Mesenteric fat pad (tissue), 1 donor: ENCODE measurements at places on chromosomes 2 and 18. TPM values are rescaled to one million over a fixed set of nuclear protein-coding genes. Genes with fewer than 3 reads are reported as not detected.

DNA sequence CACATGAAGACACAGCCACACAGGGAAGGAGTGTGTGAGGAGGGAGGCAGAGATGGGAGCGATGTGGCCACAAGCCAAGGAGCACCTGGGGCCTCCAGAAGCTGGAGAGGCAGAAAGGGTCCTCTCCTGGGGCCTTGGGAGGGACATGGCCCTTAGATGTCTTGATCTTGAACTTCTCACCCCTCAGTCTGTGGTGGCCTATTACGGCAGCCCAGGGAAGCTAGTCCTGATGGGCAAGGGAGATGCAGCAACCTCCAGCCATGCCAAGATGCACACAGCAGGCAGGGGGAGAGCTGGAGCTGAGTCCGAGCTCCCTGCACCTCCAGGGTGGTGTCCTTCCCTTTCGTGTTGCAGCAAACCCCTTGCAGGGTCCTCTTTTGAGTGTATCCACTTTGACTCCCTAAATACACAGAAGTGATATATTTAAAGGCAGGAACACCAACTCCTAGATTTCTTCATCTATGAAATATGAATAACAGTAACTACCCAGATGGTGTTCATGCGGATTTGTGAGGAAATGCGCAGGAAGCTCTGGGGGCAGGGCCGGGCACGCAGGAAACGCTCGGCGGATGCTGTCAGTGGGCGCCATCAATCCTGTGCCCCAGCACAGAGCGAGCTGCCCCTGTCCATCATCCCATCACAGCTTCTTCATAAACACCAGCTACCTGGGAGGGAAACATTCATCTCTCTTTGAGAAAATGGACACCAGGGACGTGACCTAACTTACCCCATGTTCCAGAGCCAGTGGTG lies 230.4 kb upstream of the MYT1L start:
- DNase-seq, result no peak

GRCh38 chr2:54879598-54880332 lies 156.3 kb downstream of the EML6 start:
- no peak for DNase-seq

DNA sequence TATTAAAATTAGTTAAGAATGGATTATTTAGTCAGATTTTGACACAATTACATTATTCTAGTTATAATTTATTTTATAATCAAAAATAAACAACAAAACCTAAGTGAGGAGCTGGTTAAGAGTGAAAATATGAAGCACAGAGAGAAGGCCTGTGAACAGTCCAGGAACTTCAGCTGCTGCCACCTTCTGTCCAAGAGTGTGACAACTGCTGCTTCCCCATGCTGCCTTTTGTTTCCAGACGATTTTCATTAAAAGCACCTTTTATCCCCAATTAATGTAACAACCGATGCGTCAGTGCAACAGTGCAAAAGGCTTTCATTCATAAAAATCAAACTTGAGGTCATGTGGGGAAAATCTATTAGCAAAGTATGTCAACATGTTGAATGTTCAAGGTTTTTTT lies 363.6 kb downstream of the CTNNA2 start:
- no peak for DNase-seq

The SMYD5 gene
- 25.1 TPM for total RNA-seq

The ABCB11 gene
- 0.06 TPM for total RNA-seq

The PTPRN gene
- total RNA-seq, result not detected
